ENCODE measurements at places on chromosomes 2 and 18.

GRCh38 chr2:18505703-18506341, 54.6 kb downstream of the RDH14 start:
- DNase-seq: no peak

- no peak for DNase-seq
Observed at GRCh38 chr2:26000561-26001082, 18.3 kb upstream of the KIF3C start.

DNA sequence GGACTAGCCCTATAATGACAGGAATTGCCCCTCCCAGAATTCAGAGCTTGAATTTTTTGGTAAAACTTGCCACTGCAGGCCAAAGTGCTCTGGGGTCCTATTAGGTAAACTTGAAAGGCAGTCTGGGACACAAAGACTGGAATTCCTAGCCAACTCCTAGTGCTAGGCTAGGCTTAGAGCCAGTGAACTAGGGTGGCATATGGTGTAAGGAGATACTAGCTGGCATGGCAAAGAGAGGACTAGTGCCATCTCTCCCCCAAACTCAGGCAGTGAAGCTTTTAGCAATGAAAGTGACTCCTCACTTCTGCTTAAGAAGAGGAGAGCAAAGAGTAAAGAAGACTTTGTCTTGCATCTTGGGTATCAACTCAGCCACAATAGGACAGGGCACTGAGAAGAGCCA, 410.5 kb upstream of the CNTNAP5 start:
- no peak for DNase-seq

- no peak for DNase-seq
Observed at GRCh38 chr2:223959688-223960087, 2.4 kb downstream of the MRPL44 start.

- no peak for DNase-seq
Observed at GRCh38 chr2:64767670-64768468, 114.2 kb upstream of the SERTAD2 start.

- DNase-seq: no peak
Observed at GRCh38 chr2:236693531-236693930, 123.9 kb downstream of the ACKR3 start.

DNA sequence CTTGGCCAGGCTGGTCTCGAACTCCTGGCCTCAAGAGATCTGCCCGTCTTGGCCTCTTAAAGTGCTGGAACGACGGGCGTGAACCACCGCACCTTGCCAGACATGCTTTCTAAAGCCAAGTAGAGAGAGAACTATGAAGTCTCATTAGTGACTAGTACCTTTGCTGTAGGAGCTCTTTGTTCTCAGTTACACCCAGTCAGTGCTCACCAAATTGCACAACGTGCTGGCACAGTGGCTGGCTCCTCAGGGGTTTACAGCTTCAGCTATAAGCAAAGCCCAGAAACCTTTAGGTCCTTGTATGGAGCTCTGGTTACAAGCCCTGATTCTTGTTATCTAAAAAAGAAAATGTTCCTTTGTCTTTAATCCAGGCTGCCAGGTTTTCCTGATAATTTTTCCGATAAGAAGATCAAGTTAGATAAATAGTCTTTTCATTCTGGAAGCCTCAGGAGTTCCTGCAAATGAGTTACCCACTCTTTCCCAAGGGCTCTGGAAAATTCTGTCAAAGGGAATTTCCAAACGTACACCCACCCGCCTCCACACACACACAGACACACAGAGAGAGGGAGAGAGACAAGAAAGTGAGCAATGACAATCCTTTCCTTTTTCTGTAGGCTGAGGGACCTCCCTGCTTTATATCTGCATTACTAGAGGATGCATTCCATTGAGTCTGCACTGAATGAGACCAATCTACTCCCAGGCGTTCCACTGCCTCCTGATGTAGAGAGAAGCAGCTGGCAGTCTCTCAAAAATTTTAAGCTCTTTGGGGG, 100.2 kb upstream of the CSRNP3 start:
- no peak for DNase-seq

DNA sequence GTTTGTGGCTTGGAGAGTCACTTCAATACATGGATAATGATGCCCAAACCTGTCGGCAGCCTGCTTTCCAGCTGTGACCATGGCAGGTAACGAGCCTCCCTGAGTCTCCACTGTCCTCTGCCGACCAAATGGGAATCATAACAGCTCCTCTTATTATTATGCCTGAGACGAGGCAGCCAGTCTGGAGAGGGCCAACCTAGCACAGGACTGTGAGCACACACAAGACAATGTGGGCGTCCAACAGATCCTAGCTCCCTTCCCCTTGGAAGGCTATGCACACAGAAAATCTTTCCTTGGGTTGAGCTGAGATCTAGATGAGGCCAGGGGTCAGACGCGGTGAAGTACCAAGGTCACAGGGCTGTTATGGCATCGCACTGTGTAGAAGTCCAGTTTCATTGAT, 890 bp upstream of the SLC4A3 start:
- DNase-seq: no peak

DNA sequence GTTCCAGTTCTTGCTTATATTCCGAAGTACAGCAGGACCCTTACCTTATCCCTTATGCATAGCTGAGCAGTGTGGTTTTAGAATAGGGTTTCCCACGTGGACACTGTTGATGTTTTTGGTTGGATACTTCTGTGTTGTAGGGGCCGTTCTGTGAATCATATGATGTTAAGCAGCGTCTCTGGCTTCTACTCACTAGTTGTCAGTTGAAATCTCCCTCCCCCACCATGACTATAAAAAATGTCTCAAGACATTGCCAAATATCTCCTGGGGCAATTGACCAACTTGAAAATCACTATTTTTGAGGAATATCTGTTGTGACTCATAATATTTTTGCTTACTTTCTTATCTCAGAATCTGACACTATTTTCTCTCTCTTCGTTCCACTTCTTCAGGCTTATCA, 713.7 kb downstream of the TSN start:
- no peak for DNase-seq

DNA sequence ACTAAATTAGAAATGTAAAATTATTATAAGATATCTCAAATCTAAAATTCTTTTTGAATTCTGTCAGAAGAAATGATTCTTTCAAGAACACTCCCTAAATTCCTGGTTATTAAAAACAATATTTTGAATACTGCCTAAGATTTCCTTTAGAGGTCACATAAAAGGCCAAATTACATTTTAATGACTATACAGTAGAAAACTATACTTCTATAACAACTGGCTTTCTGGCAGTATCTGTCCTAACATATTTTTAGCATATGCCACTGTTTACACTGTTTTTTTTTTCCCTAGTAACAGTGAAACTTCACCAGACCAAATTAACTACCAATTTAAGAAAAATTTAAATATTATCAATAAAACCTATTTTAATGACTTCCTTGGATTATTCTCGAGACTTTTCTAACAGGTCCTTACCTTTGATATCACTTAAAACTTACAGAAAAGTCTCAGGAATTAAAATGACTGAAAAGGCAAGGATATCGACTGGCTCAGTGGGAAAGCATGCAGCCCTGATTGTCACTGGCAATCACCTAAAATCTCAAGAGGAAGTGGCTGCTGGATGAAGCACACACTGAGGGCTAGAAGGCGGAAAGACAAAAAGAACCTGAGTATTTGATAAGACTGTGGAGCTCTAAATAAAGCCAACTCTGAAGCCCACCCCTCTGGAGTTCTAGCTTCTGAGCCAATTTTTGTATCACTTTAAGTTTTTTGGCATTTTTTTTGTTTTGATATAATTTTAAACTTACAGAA, 59.6 kb downstream of the SPIRE1 start:
- no peak for DNase-seq

- DNase-seq: no peak
Observed at GRCh38 chr2:74033375-74033774, 48.7 kb downstream of the TET3 start.

DNA sequence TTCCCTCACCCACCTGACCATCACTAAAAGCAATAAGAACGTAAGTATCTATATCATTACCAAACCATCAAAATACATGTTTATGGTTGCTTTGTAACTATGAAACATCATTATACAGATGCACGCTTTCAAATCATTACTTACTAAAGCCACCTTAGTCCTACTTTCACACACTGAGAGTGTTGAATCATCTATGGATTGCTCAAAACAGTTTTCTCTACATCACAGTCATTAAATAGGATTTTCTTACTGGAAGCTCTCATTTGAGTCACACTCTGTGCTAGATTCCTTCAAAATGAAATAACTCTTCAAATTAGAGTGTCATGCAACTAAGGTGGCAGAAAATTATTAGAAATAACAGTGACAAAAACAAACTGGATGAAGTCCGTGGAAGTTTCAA, 878.4 kb downstream of the CPS1 start:
- DNase-seq: no peak

DNA sequence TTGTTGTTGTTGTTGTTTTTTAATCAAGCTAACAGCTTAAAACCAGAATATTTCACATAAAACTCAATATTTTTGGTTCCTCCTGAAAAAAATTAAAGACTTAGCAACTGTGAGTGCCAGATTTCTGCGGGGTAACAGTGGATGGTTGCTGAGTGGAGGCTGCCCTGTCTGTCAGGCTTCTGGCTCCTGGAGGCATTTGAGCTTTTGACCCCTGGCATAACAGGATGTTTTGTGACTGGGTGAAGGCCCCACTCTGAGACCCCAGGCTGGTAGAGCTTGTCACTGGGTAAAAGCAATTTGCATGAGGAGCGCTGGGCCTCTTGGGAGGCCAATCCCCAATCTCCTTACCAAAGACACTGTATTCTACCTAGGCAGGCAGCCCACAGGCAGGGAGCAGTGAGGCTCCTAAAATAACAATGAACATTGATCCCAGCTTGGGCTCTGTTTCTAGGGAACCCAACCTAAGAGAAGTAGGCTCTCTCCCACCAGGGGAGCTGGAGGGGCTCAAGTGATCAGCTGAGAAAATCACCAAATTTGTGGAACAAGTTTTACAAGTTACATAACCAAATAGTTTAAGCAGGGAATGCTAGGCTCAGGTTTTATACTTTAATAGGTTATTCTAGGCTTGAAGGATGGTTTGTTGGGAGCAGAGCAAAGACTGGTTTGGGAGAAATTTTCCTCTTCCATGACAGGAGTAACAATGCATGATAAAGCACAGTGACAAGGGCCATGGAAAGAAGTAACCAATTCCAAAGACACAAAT, 5.9 kb upstream of the SPRED2 start:
- no peak for DNase-seq

DNA sequence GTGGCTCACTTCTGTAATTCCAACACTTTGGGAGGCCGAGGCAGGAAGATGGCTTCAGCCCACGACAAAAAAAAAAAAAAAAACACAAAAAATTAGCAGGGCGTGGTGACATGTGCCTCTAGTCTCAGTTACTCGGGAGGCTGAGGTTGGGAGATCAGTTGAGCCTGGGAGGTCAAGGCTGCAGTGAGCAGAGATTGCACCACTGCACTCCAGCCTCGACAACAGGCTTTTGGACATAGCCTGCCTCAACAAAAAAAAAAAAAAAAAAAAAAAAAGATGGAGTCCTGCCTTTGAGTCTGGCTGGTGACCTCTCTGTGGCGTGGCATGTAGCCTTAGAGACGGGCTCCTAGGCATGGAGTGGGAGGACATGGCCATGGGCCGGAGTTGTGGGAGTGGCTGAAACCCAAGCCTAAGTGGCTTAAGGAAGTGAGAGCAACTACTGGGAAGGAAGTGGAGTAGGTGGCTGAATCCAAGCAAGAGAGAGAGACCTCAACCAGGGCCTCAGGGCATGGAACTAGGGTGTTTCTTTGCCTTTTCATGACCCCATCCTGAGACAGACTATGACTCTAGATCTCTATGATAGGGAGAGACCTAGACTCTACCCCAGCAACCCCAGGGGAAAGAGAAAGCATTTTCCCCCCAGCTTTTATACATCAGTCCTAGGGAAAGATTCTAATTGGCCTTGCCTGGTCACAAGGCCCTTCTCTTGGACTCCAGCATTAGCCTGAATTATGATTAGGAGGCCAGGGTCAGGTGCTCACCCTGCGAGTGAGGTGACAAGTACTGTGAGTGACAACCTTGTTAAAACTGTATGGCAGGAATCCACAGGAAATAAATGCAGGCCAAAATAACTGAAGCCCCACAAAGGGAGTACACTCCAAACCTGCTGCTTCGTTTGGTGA, 34.2 kb downstream of the NPAS2 start:
- no peak for DNase-seq

- no peak for DNase-seq
Observed at GRCh38 chr2:11683966-11684365, 14.0 kb upstream of the NTSR2 start.

GRCh38 chr18:13629841-13630715, 96.3 kb downstream of the FAM210A start:
- DNase-seq: no peak

DNA sequence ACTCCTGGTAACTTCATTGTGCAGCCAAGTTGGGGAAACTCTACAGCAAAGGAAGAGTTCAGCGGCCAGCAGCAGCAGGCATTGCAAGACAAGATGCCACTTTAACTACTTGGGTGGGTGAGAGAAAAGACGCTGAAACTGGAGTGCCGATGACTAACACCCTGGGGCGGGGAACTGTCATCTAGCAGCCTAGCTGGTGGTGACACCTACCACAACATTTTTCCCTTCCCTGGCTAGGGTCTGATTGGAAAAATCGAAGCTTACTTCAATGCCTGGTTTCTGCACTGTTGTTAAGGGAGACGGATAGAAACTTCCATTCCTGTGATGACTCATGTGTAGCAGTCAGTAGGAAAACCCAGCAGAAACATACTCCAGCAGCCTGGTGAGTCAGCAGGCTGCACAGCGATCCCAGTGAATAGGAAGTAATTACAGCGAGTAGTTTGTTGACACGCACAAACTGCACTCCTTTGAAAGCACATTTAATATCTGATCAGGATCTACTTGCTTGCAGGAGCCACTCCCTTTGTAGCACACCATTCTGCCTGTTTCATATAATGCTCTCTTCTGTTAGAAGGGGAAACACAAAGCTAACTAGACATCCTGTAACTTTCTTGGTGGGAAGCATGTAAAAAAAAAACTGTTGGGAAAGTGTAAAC, 62.1 kb upstream of the MAPRE2 start:
- DNase-seq: peak; percentile 76

GRCh38 chr2:45771261-45771660, 119.8 kb downstream of the PRKCE start:
- DNase-seq: no peak

DNA sequence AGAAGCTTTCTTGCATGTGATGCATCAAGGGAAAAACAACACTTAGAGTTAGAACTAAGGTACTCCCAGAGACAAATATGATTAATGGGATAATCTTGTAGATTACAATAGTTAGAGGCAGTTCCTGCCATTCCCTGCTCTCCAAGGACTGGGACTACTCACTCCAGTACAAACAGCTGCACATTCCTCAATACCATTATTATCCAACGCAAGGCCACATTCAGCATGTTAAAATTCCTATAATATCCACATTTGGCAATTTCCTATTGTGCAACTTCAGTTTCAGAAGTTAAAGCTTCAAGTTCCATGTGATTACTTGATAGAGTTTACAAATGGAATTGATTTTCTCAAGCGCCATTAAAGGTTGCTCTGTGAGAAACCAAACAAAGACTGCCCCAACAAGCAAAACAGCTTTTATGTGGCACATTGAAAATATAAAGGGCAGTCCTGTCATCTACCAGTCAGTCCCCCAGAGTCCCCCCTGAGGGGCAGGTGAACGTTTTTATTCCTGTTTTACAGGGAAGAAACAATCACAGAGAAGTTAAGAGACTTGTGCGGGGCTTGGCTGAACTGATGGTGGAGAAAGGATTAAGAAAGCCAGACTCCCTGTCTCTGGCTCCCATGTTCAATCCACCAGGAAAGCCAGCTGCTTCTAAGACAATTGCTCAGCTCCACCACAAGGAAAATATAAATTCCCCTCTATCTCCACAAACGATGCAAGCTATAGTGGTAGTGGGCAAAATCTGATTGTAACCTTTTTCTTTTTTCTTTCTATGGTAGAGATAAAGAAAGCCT, 72.6 kb downstream of the TXNL1 start:
- no peak for DNase-seq

Data from LNCaP clone FGC (cell line).